ENCODE measurements at places on chromosomes 16 and 17. TPM values are rescaled to one million over a fixed set of nuclear protein-coding genes. Genes with fewer than 3 reads are reported as not detected.

DNA sequence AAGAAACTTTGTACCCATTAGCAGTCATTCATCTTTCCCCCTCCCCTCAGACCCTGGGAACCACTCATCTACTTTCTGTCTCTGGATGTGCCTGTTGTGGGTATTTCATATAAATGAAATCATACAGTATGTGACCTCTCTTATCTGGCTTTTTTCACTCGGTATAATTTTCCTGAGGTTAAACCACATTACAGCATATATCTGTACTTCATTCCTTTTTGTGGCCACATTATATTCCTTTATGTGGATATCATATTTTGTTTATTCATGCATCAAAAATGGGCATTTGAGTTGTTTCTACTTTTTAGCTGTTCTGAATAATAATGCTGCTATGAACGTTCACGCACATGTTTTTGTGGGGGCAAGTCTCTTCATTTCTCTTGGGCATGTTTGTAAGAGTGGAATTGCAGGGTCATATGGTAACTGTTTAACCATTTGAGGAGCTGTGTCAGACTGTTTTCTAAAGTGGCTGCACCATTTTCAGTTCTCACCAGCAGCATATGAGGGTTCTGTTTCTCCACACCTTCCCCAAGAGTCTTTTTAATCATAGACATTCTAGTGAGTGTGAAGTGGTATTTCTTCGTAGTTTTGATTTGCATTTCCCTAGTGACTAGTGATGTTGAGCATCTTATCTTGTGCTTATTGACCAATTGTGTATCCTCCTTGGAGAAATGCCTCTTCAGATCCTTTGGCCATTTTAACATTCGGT lies 3.8 kb downstream of the SNX29 start:
- no peak for DNase-seq

- peak; percentile 79 for DNase-seq
Observed at GRCh38 chr17:45824475-45824874, 20.2 kb upstream of the SPPL2C start.

DNA sequence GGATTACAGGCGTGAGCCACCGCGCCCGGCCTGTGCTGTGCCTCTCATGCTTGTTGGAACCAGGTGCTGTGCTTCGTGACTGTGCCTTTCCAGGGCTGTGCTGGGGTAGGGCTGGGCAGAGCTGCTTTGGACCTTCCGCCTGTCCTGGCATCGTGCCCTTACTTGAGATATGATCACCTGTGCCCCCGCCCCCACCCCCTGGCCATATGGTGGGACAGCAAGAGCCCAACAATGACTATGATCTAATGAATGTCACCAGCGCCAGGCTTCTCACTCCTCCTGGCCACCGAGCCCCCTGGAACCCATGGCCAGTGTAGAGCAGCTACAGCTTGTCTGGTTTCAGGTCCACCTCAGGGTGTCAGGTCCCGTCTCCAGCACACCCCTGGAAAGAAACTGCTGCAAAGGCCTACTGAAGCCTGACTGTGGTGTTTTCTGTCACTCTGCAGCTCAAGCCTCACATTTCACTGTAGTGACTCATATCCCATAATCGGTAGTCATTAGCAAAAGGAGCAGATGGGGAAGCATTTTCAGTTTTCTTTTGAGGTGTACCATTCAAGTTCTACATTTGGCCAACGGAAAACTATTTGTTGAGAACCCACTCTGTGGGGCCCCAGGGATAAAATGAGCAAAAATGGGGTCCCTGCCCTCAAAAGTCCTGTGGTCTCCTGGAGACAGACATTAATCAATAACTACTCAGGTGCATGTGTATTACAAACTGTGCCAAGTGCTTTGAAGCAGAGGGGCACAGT lies 22.1 kb downstream of the FCSK start:
- no peak for DNase-seq

DNA sequence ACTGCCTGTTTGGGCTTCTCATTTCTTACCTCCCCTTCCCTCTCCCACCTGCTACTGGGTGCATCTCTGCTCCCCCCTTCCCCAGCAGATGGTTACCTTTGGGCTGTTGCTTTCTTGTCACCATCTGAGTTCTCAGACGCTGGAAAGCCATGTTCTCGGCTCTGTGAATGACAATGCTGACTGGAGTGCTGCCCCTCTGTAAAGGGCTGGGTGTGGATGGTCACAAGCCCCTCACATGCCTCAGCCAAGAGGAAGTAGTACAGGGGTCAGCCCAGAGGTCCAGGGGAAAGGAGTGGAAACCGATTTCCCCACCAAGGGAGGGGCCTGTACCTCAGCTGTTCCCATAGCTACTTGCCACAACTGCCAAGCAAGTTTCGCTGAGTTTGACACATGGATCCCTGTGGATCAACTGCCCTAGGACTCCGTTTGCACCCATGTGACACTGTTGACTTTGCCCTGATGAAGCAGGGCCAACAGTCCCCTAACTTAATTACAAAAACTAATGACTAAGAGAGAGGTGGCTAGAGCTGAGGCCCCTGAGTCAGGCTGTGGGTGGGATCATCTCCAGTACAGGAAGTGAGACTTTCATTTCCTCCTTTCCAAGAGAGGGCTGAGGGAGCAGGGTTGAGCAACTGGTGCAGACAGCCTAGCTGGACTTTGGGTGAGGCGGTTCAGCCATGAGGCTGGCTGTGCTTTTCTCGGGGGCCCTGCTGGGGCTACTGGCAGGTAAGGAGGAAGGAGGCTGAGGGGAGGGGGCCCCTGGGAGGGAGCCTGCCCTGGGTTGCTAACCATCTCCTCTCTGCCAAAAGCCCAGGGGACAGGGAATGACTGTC lies at the start of gene CD68:
Gene CD68, plus strand, starts transcription at position 638 of the 833 bp plus-strand sequence. Its CDS starts 40 bp downstream, at position 678.
- peak; percentile 90 for DNase-seq

DNA sequence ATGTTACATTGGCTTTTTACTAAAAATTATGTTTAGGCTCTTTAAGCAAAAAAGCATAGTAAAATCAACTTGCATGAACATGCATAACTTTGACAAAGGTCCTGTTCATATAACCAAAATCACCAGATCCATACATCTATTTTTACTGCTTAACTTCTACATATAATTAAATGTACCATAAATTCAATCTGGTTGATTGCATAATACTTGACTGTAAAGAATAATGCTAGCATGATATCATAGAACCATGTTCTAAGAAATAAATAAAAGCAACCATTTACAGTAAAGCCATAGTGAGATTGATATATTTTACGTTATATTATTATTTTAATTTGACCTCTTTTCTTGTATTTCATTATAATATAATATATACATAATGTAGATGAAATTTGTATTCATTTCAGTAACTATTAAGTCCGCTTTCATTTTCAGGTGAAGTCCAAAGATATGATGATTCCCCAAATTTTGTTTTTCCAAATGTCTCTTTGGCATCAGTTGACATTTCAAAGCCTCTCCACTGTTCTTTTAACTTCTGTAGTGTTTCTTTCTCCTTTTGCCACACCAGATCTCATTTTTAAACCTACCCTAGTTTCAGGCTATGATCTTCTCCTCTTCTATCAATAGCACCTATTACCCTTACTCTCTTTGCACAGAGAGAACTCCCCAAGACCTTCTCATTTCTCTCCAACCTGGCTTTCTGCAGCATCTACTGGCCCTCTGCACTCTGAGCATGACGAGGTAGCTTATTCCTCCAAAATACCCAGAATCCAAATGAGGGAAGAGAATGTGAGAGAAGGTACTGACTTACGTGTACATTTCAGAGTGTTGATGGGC lies 1.8 kb downstream of the APOH start:
- DNase-seq = no peak

- DNase-seq = no peak
Observed at GRCh38 chr17:82940226-82941020, 100.6 kb upstream of the ZNF750 start.

- no peak for DNase-seq
Observed at GRCh38 chr17:77247609-77248008, 106.8 kb downstream of the SEC14L1 start.

GRCh38 chr17:36731811-36732210 lies 130.4 kb downstream of the MRM1 start:
- peak; percentile 79 for DNase-seq

GRCh38 chr17:66952031-66952524 lies 12.4 kb upstream of the CACNG4 start:
- peak; percentile 92 for DNase-seq

GRCh38 chr16:86374603-86375130 lies 135.7 kb upstream of the FOXF1 start:
- no peak for DNase-seq

GRCh38 chr16:23052221-23052620 lies 97.0 kb downstream of the USP31 start:
- DNase-seq = no peak

GRCh38 chr17:76082326-76083251 lies 3.6 kb downstream of the ZACN start:
- DNase-seq = no peak

GRCh38 chr17:2192367-2193057 lies 111.1 kb downstream of the SMG6 start:
- no peak for DNase-seq

GRCh38 chr17:58304750-58305486 lies 23.7 kb downstream of the TSPOAP1 start:
- DNase-seq = no peak

GRCh38 chr17:64135000-64135399 lies 5.1 kb upstream of the ERN1 start:
- DNase-seq = peak; percentile 22

- no peak for DNase-seq
Observed at GRCh38 chr16:50393416-50393815, 24.6 kb upstream of the BRD7 start.

DNA sequence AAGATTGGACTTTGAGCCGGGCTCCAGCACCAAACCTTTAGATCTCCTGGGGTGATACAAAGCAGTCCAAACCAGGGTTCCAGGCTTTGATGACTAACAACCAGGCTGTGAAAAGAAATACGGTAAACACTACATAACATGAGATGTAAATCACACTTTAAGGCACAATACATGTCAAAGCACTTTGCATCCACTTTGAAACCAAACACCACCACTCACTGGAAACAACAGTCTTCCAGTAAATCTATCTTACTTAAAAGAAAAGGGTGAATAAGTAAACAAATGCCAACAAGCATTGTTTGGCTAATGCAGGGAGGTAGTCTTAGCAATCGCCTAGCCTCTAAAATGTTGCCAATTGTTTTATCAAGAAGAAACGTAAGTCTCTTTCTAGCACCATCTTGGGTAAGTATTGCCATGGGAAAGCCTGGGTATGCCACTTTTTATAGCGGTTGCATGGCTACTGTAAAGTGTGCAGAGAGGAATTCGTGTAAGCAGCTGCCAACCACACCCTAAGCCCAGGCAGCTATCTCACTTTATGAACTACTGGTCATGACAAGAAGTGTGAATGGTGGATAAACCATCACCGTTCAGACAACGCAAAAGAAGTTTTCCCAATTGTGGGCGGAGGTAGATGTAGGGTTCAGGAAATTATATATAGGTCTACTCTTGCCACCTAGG lies 267.4 kb upstream of the PSMD7 start:
- no peak for DNase-seq

- peak; percentile 86 for DNase-seq
Observed at GRCh38 chr16:48831076-48831722, 221.2 kb upstream of the N4BP1 start.

DNA sequence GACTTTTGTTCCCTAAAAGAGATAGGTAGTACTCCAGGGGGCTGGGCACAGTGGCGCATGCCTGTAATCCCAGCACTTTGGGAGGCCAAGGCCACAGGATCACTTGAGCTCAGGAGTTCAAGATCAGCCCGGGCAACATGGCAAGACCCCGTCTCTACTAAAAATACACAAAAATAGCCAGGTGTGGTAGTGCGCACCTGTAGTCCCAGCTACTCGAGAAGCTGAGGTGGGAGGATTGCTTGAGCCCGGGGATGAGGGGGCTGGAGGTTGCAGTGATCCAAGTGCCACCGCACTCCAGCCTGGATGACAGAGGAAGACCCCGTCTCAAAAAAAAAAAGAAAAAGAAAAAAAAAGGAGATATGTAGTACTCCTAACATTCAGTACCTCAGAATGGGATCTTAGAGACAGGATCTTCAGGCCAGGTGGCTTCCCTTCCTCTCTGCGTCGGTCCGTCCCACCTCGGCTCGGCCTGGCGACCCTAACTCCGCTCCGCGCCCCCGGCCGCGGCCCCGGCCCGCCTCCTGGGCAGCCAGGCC lies 89.6 kb downstream of the CDC27 start:
- peak; percentile 67 for DNase-seq

- no peak for DNase-seq
Observed at GRCh38 chr16:86337581-86338402, 172.5 kb upstream of the FOXF1 start.

GRCh38 chr16:75160386-75160785 lies 12.1 kb downstream of the ZFP1 start:
- no peak for DNase-seq

DNA sequence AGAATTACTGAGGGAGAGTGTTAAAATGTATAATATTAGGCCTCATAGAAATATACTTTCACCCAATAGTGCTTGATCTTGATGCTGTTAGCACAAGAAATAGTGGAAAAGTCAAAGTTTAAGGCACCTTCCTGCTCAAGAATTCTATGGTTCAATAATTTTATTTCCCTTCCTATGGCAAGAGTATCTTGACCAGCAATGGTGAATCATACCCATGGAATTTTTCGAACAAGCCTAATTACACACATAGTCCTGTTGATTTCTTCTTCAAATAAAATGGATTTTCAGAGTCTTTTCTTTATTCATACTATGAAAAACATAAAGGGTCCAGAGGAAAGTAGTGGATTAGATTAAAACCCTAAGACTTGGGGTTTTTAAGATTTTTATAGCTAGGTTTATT lies 810.6 kb downstream of the CDH11 start:
- no peak for DNase-seq

DNA sequence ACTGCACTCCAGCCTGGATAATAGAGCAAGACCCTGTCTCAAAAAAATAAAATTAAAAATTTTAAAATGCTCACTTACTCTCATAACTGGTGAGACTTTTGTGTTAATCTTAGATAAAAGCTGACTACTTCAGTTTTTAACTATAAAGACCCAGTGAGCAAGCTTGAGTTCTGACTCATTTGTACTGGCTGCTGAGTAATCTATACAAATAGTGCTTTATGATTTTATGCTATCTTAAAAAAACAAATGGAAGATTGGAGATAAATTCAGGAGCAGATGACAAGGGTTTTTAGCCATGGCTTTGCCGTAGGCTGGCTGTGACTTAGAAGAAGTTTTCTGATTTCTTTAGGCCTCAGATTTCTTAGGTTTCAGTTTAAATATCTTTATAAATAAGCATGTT lies 30.5 kb downstream of the SNTB2 start:
- no peak for DNase-seq

Gene SCNN1G
- total RNA-seq = 0.09 TPM

Gene MAP3K14
- 7.2 TPM for total RNA-seq

Gene UMOD
- total RNA-seq = not detected

Gene CXCL16
- total RNA-seq = 0.60 TPM

Gene DNAI2
- total RNA-seq = not detected

Gene ZNF287
- total RNA-seq = 10.7 TPM

Gene KRT9
- total RNA-seq = not detected

Gene GSE1
- 108 TPM for total RNA-seq

Gene SALL1
- 111 TPM for total RNA-seq

Gene HBQ1
- total RNA-seq = 1.3 TPM

Gene ANKRD40CL
- total RNA-seq = not detected

Gene CLEC18B
- not detected for total RNA-seq

Gene HEATR9
- not detected for total RNA-seq
